Kidney tubule cell (primary cell): ENCODE measurements at places on chromosomes 6 and 20.

GRCh38 chr20:38883081-38883980 lies 42.9 kb upstream of the FAM83D start:
- peak; percentile 11 for DNase-seq

- DNase-seq, result no peak
These were observed 89.4 kb upstream of the ATXN1 start for GRCh38 chr6:16850681-16851026.

DNA sequence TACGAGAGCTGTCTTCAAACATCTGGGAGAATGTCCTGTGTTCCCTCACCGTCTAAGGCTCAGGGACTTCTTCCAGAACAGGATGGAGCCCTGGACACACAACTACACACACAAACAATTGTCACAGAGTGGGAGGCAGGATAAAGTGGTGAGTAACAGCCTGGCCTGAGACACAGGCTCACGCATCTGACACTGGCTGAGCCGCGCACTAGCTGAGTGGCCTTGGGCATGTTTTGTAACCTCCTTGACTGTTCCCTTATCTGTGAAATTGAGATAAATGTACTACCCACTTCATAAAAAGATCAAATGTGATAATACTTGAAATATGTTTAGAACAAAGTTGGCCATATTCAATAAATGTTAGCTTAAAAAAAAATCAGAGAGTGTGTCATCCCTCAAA lies 132.4 kb upstream of the ARMC2 start:
- DNase-seq, result no peak

DNA sequence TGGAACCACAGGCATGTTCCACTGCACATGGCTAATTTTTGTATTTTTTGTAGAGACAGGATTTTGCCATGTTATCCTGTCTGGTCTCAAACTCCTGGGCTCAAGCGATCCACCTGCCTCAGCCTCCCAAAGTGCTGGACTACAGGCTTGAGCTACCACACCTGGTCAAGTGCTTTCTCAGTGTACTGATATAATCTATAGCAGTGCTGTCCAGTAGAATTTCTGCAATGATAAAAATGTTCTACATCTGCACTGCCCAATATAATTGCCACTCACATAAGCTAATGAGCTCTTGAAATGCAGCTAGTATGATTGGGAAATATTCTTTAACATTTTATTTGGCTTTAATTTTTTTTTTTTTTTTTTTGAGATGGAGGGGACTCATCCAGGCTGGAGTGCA lies 64.2 kb downstream of the C6orf52 start:
- no peak for DNase-seq

DNA sequence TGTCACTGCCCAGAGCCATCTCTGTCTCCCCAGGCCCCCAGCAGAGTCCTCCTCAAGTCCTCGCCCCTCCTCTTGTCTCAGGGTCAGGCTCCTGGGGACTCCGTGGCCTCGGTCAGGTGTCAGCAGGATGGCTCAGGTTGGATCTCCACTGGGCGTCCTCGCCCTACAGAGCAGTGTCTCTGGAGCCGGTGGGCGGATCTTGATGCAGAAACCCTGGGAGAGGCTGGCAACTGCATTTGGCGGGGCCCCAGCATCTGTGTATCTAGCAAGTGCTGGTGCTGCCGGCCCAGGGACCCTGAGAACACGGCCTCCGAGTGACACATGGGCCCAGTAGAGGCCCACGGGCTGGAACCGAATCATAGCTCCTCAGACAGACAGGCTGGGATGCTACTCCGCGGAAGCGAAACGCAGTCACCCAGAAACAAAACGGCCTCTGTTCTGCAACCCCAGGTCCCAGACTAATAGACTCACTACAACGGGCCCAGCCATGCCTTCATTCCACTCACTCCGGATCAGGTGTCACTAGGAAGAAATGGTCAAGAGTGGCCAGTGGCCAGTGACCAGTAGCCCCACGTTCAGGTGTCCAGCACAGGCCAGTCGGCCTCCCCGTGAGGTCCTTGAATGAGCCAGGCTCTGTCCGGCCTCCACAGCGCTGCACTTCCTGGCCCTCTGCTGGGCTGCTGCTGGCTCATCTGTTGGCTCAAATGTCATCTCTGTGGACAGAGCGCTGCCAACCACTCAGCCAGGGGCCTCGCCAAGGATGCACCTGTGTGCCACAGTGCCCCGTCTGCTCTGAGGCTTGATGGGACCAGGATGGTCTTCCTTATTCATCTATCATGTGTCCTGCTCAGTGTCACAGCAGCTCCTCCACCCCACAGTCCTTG lies 12.6 kb upstream of the FRMD1 start:
- DNase-seq, result no peak

DNA sequence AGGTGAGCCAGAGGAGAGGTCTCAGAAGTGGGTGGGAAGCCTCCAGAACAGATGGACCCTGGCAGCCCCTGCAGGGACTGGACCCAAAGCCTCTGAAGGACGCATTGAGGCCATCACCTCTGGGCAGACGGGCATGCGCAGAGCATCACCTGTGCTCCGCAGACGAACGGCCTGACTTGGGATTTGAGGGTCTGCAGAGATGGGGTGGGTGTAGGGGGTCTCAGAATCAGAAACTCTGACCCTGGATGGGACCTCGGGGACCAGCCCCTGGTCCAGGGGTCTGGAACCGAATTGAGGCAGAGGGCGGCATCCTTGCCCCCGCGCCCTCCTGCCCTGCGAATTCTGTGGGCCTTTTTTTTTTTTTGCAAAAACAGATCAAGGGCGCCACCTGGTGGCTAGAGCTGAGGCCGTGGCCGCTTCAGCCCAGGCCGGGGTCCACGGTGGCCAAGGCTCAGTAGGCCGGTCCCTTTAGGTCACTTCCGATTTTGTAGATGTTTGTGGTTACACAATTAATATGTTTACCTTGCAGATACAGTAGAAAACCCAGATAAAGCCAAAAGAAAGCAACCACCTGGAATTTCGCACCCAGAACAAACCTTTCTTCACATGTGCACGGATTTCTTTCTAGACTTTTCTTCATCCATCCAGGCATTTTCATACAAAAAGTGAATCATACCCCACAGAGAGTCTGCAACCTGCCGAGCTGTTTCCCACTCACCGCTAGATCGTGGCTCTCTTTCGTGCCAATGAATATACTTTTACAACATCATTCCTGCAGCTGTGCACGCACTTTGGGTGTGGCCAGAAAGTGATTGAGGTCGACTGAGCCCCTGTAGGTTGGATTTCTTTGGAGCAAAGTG lies 25.9 kb downstream of the ZBP1 start:
- DNase-seq, result peak; percentile 30

GRCh38 chr6:39156801-39157200 lies 41.8 kb upstream of the SAYSD1 start:
- DNase-seq, result no peak

DNA sequence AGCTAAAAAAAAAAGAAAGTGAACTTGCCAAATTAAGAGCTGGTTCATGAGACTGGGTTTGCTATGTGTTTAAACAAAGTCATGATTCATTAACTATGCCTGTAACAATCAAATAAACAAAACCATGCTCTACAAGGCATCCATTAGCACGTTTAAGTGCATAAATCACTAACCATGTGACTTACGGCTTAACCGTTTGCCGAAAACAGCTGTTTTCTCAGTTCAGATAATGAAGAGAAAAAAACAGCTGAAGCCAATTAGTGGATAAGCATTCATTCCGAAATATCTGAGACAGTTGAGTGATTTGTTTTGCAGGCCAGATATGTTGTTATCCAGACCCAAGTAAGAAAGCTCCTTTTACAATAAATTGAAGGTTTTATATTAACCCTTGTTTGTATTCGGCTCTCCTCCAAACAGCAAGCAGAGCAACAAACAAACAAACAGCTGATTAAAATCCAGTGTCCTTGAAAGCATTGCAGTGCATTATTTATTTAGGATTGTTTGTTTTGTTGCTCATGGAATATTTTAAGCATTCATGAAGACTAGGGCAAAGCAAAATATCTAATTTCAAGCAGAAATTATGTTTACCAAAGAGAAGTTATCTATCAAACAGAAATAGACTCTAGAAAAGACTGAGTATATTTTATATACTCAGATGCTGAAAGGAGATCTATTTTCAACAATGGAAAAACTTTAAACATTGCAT lies 343.5 kb downstream of the RFPL4B start:
- no peak for DNase-seq

GRCh38 chr20:4161401-4162251 lies 146.3 kb upstream of the RNF24 start:
- DNase-seq, result peak; percentile 64

DNA sequence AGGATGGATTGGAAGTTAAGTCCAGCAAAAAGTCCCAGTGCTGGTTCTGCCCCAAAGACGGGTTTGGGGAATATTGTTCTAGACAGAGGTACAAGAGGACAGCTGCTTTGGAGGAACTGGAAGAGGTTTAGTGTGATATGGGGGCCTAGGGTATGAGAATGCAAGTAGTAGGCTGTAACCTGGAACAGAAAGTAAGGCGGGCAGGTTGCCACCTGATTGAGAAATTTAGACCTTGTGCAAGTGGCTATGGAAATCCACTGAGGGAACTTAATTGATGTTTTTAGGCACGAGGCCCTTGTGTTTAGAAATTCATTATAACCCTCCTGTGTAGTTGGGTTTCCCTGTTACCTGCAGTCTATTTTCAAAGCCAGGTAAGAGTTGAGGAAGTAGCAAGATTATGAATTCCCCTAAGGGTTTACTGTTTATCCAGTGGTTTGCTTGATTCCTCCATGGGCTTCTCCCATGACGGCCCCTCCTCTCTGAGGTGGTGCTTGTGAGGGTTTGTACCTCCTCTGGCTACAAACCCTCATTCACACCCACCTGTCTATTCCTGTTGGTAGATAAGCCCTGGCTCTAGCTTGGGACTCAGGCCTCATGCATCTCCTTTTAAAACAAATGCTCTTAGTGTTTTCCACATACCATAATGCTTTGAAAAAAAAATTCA lies 42.0 kb upstream of the BCAS1 start:
- DNase-seq, result no peak

DNA sequence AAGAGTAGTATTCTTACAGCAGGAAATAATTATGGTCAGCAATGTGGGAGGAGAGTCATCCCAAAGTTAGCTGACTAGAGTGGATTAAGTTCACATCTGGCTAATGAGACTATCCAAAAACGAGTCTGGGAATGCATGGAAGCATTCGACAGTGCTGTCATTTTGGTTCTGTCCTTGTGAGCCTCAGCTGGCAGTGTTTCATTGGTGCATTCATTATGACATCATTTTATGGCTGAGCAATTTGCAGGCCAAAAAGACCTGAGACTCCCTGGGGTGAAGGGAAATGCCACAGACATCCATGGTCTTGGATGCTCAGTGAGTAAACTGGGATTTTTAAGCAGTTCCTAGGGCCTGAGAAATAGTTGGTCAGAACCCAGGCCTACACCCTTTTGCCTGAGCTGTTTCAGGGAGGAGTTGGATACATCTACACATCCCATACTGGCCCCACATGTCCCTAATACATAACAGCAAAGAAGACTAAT lies 196.4 kb upstream of the CCN2 start:
- DNase-seq, result peak; percentile 31

DNA sequence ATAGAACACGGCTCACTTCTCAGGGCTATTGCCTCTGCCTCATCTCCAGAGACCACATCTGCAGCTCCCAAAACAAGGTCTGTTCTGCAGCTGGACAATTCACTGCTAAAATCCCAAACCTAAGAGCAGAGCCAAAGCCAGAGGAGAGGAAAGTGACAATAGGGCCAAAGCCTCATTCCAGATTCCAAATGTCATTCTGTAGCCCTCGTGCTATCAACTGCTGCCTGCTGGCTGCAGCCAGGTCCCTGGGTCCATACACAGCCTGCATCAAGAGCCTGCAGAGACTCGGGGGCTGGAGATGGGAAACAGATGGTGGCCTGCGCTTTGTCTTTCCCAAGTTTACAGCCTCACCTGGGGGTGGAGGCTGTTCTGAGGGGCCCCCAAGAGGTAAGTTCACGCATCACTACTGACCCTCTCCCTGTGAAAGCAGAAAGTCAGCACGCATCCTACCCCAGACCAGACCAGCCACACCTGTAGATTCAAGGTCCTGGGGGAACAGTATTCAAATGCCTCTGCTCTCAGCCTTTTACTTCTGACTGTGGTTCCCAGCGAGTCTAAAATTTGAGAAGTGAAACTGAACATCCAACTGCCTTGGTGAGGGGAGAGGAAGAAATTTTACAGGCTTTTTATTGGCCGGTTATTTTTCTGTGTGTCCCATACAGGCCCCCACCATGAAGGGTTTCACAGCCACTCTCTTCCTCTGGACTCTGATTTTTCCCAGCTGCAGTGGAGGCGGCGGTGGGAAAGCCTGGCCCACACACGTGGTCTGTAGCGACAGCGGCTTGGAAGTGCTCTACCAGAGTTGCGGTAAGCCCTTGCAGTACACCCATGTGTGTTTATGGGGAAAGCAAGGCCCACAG lies at the start of gene LY86:
Gene LY86, plus strand, starts transcription at position 657 of the 860 bp plus-strand sequence. Its CDS starts 15 bp downstream, at position 672.
- no peak for DNase-seq

- DNase-seq, result no peak
These were observed 41.9 kb upstream of the TNFRSF21 start for GRCh38 chr6:47351621-47352020.
